ENCODE measurements at places on chromosomes 16 and 17.

GRCh38 chr16:85571813-85572619 lies 41.1 kb upstream of the GSE1 start:
- no peaks in the 10 kb centered on the region for H3K27me3 ChIP-seq
- peaks cover 42% of the 10 kb centered on the region for H3K36me3 ChIP-seq
- H3K27ac ChIP-seq, result peak overlapping the region; percentile 67
- DNase-seq, result peak; percentile 57

DNA sequence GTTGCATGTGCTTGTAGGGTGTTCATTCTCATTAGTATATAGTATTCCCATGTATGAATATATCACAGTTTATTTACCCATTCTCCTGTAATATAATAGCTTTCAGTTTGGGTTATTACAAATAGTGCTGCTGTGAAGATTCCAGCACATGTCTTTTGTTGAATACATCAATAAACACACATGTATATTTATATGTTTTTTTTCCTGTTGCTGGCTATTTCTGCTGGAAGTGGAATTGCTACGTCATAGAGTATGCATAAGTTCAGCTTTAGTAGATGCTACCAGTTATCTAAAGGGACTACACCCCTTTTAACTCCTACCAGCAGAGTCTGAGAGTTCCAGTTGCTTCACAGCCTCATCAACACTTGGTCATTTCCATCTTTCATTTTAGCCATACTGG lies 52.3 kb upstream of the SCNN1B start:
- H3K4me1 ChIP-seq, result no peaks in the 10 kb centered on the region
- DNase-seq, result no peak
- no peaks in the 10 kb centered on the region for H3K36me3 ChIP-seq
- no peaks in the 10 kb centered on the region for H3K27me3 ChIP-seq

DNA sequence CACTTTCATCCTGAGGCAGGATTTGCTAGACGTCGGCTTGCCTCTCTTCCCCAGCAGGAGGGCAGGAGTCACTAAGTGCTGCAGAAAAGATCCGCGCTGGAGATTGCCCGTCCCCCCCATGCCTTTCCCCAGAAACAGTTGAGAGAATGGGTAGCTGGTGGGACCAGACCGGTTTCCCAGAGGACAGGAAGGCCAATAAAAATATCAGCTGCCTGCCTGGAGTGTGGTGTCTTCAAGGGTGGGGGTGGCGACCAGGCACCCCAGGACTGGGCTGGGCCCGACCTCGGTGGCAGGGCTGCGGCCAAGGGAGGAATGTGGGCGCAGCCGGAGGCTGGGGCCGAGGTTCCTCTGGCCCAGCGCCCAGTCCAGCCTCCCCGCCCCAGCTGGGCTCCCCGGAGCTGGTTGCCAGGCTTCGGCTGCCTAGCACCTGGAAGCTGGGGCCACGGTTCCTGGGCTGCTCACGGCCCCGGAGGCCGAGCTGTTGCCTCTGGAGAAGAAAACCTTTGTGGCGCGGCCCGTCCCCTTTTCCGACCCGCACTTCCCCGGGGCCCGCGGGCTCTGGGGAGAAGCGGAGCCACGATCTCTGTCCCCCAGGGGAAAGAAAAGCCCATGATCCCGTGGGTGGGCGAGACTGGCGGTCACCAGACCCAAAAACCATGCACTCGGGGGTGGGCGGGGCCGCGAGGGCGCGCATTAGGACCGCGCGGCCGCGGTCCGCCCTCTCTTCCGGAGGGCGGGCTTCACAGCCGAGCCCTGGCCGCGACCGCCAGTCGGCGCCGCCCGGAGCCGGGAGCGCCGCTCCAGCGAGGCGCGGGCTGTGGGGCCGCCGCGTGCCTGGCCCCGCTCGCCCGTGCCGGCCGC lies at the start of gene TRAF4:
Gene TRAF4 (plus strand): TSS at position 769 of the 861 bp plus-strand sequence. CDS start 102 bp downstream, outside the sequence.
- H3K27me3 ChIP-seq, result no peaks in the 10 kb centered on the region
- peaks cover 32% of the 10 kb centered on the region for H3K4me1 ChIP-seq
- DNase-seq, result peak; percentile 79
- H3K4me3 ChIP-seq, result peak within 1 kb of the TSS; percentile 71

- no peak overlapping the region for H3K4me3 ChIP-seq
- no peak for DNase-seq
- H3K4me1 ChIP-seq, result peaks cover 22% of the 10 kb centered on the region
- no peaks in the 10 kb centered on the region for H3K27me3 ChIP-seq
- H3K27ac ChIP-seq, result no peak overlapping the region
- H3K36me3 ChIP-seq, result peaks cover 24% of the 10 kb centered on the region
Observed at GRCh38 chr17:32492264-32492589, 5.4 kb downstream of the CDK5R1 start.

- no peaks in the 10 kb centered on the region for H3K4me1 ChIP-seq
- no peak for DNase-seq
- no peak overlapping the region for H3K4me3 ChIP-seq
- no peak overlapping the region for H3K27ac ChIP-seq
Observed at GRCh38 chr17:49456183-49456965, 38.7 kb upstream of the NGFR start.

- H3K4me1 ChIP-seq, result no peaks in the 10 kb centered on the region
- no peak overlapping the region for H3K27ac ChIP-seq
- H3K4me3 ChIP-seq, result no peak overlapping the region
- no peaks in the 10 kb centered on the region for H3K27me3 ChIP-seq
Observed at GRCh38 chr16:86575754-86576557, 2.4 kb upstream of the FOXL1 start.

DNA sequence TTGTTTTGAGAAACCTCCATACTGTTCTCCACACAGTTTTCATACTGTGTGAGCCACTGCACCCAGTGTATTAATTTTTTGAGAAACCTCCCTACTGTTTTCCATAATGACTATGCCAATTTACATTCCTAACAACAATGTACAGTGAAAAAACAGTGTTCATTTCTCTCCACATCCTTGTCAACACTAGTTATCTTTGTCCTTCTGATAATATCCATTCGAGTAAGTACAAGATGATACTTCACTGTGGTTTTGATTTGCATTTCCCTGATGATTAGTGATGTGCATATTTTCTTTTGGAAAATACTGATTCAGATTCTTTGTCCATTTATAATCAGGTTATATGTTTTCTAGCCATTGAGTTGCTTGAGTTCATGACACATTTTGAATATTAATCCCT lies 462.0 kb downstream of the CDH11 start:
- DNase-seq, result no peak
- no peaks in the 10 kb centered on the region for H3K4me1 ChIP-seq
- no peak overlapping the region for H3K4me3 ChIP-seq
- no peaks in the 10 kb centered on the region for H3K36me3 ChIP-seq
- H3K27ac ChIP-seq, result no peak overlapping the region
- H3K27me3 ChIP-seq, result no peaks in the 10 kb centered on the region

DNA sequence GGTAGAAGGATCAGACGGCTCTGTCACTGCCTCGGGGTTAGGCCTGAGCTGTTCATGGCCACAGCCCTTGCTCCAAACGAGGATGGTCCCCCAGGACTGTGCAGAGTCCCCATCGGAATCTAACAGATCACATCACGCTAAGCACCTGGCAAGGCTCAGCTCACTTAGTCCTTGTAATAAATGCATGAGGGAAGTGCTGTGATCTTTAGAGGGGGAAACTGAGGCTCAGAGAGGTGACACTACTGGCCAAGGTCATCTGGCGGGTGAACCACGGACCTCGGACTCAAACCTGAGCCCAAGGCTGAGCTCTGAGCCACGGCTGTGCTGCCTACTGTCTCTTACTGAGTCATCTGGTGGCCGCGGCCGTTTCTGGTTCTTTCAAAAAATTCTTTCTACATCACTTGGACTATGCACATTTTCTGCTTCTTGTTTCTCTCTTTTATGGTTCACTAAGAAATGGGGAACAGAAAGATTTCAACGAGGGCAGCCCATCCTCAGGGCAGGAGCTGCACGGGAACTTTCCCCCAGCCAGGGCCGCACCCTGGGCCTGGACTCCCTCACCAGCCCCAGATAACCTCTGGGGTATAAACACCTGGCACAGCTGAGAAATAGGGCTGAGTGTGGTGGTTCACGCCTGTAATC lies 55.6 kb downstream of the COTL1 start:
- no peak for DNase-seq
- H3K4me3 ChIP-seq, result no peak overlapping the region
- H3K36me3 ChIP-seq, result no peaks in the 10 kb centered on the region

- peaks cover 42% of the 10 kb centered on the region for H3K36me3 ChIP-seq
- peaks cover 22% of the 10 kb centered on the region for H3K4me1 ChIP-seq
- DNase-seq, result no peak
- H3K4me3 ChIP-seq, result no peak overlapping the region
- no peaks in the 10 kb centered on the region for H3K27me3 ChIP-seq
- H3K27ac ChIP-seq, result no peak overlapping the region
Observed at GRCh38 chr16:89689142-89689541, 2.7 kb downstream of the CDK10 start.

DNA sequence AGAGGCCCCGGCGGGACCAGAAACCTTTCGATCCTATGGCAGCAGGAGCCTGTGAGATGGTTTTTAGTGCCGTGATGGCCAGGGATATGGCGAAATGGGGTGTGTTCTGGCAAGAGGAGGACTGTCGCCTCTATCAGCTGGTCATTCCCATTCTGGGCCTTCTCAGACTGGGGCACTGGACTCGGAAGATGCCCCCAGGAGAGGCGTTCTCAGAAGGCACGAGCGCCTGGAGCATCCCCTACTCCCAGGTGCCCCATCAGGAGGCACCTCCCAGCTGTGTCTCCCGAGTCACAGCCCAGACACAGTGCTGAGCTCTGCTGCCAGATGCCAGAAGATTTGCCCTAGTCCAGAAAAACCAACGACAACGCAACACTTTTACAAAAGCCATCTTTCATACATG lies 54.6 kb upstream of the ENDOV start:
- DNase-seq, result no peak
- no peak overlapping the region for H3K4me3 ChIP-seq
- no peaks in the 10 kb centered on the region for H3K27me3 ChIP-seq
- no peaks in the 10 kb centered on the region for H3K4me1 ChIP-seq
- H3K27ac ChIP-seq, result no peak overlapping the region

- no peaks in the 10 kb centered on the region for H3K4me1 ChIP-seq
- DNase-seq, result no peak
- H3K4me3 ChIP-seq, result no peak overlapping the region
- H3K36me3 ChIP-seq, result no peaks in the 10 kb centered on the region
- H3K27ac ChIP-seq, result no peak overlapping the region
- peaks cover under 1% of the 10 kb centered on the region for H3K27me3 ChIP-seq
Observed at GRCh38 chr17:57909551-57909950, 45.7 kb downstream of the CUEDC1 start.

- H3K4me3 ChIP-seq, result no peak overlapping the region
- H3K27me3 ChIP-seq, result no peaks in the 10 kb centered on the region
- no peak for DNase-seq
- H3K36me3 ChIP-seq, result no peaks in the 10 kb centered on the region
- H3K27ac ChIP-seq, result no peak overlapping the region
Observed at GRCh38 chr16:66972983-66973382, 11.9 kb downstream of the CES3 start.

Data from DND-41 (cell line).